ENCODE measurements at places on chromosomes 12 and 14.

GRCh38 chr14:99888149-99888548 lies 94.9 kb downstream of the EML1 start:
- no peak for DNase-seq

DNA sequence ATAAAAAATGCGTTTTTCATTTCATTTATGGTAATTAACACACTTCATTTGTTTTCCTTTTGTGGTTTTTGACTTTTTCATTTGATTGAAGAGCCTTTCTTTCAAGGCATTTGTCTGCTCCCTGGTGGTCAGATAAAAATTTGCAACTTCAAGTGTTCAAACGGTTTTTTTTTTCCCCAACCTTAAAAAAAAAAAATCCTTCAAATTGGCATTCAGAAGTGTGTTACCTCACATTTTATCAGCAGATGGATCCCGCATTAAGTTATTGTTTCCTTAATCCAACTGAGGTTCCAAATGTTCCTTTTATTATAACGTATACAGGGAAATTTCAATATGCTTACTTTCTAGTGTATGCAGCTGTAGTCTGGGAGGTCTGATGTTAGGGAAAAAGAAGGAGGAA lies 47.2 kb downstream of the MYF5 start:
- peak; percentile 43 for DNase-seq

DNA sequence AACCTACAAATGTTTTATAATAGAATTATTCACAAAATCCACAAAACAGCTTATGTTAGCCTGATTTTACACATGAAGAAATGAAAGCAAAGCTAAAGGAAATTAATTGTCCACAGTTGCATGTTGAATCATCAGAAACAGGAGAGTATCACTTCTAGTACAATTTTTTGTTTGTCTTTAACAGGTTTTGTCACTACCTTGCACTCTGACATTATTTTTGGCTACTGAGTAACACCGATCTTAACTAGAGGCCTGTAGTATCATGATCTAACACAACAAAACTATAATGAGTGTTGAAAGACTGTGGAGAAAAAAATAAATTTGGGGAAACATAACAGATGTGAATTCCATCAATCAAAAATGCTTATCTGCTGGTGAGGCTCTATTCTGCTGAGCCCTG lies 60.1 kb downstream of the TAOK3 start:
- no peak for DNase-seq

DNA sequence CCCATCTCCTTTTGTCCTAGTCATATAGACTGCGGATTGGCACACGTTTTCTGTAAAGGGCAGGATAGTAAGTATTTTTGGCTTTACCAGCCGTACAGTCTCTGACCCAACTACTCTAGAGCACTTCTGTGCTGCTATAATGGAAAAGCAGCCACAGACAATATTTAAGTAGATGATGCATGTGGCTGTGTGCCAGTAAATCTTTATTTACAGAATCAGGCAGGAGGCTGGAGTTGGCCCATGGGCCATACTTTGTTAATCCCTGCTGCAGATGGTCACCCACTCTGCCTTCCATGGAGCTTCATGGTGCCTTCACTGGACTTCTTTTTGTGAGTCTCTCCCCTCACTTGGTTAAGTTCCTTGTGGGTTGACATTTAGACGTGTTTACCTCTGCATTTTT lies 584.5 kb upstream of the TBX3 start:
- DNase-seq = peak; percentile 26

DNA sequence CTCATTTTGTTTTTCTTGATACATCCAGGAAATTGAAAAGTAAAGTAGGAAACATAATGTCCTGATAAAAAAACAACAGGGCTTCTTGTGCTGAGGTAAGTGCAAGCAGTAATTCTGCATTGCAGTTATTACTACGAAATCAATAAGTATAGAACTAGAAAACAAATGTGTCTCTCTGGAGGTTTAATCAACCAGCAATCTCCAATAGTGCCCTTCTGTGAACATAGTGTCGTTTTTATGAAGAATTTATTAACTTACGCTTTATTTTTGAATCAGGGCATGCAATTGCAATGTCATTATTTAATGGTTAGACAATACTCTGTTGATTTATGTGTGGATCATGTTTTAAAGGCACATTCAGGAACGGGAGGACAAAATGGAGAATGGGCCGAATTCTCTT lies 494.1 kb upstream of the NOVA1 start:
- DNase-seq = no peak

- no peak for DNase-seq
Measured at GRCh38 chr12:57164966-57165625, 17.7 kb upstream of the LRP1-AS start.

DNA sequence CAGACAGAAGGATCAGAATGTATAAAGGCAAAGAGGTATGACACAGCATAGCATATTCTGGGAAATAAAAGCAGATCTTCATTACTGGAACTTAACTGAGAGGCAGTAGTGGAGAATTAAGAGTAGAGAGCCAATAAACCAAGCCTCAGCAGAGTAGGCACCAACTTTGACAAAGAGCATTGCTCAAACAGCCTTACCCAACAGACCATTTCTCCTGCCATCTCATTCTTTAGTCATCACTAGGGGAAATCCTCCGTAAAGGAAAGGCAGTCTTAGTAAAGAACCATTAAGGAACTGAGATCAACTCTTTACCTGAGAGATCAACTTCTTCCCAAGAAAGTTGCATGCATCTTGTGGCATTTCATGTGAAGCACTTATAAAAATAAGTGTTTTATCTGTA lies 36.6 kb downstream of the SENP1 start:
- DNase-seq = no peak

DNA sequence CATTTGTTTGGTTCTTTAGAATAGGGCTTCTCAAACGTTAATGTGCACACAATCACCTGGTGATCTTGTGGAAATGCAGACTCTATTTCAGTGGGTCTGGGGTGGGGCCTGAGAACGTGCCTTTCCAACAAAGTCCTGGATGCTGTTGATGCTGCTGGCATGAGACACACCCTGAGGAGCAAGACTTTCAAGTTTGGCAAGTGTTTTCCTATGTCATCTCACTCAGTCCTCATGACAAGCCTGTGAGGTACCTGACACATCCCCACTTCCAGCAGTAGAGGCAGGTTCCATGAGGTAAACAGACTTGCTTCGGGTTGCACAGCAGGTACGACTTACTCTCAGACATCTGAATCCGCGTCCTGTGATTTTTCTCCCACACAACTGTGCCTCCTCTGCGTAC lies 147.1 kb downstream of the MYRFL start:
- no peak for DNase-seq

- DNase-seq = no peak
Measured at GRCh38 chr12:108333898-108334699, 5.0 kb downstream of the CMKLR1 start.

DNA sequence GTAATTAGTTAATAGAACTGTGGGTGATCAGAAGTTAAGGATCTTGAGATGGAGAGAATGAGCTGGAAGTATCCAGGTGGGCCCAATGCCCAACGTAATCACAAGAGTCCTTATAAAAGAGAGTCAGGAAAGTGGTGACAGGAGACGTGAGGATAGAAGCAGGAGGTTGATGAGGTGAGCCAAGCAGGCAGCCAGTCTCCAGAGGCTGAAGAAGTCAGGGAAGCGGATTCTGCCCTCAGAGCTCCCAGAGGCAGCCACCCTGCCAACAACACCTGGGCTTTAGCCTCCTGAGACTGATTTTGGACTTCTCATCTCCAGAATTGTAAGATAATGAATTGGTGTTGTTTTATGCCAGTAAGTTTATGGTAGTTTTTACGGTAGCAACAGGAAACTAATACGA lies 10.1 kb upstream of the SAV1 start:
- DNase-seq = no peak

DNA sequence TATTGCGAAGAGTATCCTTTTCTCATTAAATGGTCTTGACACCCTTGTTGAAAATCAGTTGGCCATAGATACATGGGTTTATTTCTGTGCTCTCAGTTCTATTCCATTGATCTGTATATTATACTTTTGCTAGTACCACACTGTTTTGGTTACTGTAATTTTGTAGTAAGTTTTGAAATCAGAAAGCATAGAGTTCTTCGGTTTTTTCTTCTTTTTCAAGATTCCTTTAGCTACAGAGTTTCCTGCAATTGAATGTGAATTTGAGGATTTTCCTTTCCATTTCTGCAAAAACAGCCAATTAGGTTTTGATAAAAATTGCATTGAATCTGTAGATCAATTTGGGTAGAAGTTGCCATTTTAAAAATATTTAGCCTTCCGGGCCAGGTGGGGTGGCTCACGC lies 60.2 kb downstream of the ARHGAP5 start:
- DNase-seq = no peak

DNA sequence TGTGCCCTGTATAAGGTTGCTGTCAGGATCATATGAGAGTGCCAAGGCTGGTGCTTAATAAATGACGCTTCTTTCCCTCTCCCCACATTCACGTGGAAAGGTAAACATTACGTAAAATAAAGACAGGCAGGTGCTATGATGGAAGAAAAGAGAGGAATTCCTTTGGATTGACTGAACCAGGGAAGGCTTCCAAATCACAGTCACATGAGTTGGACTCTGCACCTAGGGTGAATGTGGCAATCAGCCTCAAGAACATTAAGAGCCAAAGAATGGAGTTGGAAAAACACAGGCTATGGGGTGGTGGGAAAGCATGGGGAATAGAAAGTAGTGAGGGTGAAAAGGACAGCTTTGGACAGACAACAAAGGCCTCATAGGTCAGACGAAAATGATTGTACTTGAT lies 473.1 kb downstream of the VRK1 start:
- no peak for DNase-seq

DNA sequence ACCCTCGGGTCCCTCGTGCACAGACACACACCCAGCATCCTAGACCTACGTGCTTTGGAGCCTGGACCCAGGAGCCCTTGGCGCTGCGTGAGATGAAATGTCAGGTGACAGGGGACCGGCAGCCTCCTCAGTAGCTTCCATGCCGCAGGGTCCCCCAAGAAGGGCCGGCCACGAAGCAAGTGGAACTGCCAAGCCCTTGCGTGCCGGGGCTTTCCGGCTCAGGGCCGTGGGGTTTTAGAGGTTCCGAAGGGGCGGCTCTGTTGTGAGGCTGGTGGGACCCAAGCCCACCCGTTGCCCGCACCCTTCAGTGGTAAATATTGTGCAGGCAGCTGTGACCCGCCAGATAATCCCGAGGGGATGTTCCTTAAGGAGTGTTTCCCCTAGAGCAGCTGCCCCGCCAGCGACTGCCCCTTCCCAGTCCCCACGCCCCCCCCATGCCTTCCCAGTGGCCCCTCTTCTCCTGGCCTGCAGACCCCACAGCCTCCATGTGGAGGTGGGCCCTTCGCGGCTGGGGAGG lies 133.7 kb downstream of the ADGRD1 start:
- no peak for DNase-seq

DNA sequence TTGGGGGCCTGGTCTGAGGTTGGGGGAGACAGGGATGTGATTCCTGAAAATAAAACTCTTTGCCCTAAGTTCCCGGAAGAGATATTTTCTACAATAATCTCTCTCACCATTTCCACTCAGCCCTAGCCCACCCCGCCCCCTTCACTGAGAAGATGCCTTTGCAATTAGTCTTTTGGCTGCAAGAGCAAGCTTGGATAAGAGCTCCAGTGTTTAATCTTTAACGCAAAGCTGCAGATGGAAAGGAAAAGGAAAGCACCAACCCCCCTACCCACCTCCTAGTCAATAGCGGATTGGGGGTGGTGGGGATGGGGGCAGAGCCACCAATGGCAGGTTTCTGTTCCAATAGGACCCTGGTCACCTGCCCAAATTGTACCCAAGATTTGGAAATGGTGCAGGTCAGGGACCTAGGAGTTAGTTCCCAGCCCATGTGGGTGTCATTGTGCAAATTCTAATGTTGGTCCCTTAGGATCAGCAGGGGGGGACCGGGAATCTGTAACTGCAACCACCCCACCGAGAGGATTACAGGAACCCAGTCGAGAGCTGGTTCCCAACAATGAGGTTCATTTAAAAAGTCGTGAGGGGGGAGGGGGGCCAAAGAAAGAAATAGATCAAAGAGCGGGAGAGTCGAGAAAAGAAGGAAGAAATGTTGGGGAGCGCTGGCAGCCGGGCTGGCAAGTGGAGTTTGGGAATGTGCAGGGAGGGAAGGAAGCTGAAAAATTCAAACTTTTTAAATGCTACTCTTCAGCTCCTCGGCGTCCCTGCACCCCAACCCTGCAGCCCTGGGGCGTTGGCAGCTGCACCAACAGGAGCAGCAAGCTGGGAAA lies 1.6 kb downstream of the ZFP36L1 start:
- peak; percentile 36 for DNase-seq

- no peak for DNase-seq
Measured at GRCh38 chr12:724194-724855, 28.1 kb upstream of the WNK1 start.

DNA sequence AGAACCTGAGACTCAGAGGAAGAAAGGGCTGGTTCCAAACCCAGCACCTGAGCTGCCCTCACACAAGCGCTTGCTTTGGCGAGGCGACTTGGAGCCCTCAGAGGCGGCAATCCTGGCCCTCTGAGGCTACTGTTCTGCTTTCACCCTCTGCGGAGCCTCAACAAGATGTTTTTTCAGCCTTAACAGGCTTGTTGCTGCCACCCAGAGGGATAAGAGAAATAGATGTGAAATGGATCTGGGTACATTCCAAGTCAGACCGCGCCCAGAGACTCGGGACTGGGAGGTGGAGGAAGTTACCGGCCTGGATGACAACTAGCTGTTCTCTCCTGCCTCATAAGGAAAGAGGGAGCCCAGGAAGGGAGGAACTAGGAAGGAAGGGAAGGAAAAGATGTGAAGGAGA lies 89.6 kb downstream of the TTC7B start:
- DNase-seq = no peak

GRCh38 chr12:4203772-4204376 lies 69.7 kb upstream of the CCND2 start:
- DNase-seq = no peak

GRCh38 chr14:22882529-22883172 lies 371 bp upstream of the REM2 start:
- peak; percentile 56 for DNase-seq

GRCh38 chr12:68648179-68648578 lies 37.5 kb downstream of the RAP1B start:
- no peak for DNase-seq

GRCh38 chr14:95727056-95727700 lies 13.3 kb upstream of the TCL1A start:
- DNase-seq = no peak

- no peak for DNase-seq
Measured at GRCh38 chr14:89215531-89215930, 201.5 kb downstream of the FOXN3 start.

GRCh38 chr12:21614506-21614905 lies 9.9 kb upstream of the GYS2 start:
- no peak for DNase-seq

DNA sequence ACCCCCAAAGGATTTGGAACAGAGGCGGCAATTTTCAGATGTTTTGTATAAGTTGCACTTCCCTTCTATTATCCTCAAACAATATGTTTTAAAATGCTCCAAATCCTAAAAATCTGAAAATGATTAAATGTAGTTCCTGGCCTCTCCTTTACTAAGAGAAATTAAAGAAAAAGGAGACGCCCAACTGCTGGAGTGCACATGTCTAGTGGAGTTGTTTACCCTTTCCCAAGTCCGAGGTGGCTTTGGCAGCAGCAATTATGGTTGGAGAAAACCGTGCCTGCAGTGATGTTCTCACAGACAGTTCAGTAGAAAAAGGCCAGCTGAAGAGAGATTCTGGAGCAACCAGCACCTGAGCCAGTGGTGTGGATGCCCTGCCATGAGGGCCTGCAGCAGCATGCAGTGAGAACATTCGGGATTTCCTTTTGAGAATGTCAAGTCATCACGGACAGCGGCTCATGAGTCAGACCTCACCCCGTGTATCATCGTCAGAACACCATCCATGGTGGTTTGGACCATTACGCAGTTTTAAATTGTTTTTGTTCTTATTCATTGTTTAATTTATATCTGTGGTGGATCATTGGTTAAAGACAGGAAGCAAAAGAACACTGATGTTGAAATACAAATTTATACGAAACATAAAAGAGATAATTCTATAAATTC lies 179.0 kb upstream of the KRR1 start:
- DNase-seq = no peak

All from NCI-H1105 (cell line).